ENCODE measurements at places on chromosomes 7 and 10.
A peak's percentile ranks its signal among the peaks of the same experiment; 100 is the strongest.

DNA sequence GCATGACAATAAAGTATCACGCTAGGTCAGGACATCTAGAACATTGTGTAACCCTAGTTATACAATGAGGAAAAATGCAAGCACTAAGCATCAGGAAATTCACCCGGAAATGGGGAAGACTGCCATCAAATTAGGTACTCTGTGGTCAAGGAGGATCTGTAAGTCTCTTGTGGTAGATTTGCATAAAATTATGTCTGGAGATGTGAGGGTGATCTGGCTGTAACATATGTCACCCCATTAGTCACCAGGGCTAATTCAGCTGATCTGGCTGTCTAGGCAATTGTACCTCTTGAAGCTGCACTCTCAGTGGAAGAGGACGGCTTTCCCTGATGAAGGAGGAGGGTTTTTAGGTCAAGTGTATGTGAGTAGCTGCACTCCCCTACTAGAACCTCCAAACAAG is 14.8 kb downstream of the AKR1D1 start:
- DNase-seq, result no peak

GRCh38 chr10:80506189-80506575 is 31.5 kb upstream of the SH2D4B start:
- DNase-seq, result no peak

- DNase-seq, result no peak
Measured at GRCh38 chr10:1596482-1597099, 140.7 kb downstream of the ADARB2 start.

DNA sequence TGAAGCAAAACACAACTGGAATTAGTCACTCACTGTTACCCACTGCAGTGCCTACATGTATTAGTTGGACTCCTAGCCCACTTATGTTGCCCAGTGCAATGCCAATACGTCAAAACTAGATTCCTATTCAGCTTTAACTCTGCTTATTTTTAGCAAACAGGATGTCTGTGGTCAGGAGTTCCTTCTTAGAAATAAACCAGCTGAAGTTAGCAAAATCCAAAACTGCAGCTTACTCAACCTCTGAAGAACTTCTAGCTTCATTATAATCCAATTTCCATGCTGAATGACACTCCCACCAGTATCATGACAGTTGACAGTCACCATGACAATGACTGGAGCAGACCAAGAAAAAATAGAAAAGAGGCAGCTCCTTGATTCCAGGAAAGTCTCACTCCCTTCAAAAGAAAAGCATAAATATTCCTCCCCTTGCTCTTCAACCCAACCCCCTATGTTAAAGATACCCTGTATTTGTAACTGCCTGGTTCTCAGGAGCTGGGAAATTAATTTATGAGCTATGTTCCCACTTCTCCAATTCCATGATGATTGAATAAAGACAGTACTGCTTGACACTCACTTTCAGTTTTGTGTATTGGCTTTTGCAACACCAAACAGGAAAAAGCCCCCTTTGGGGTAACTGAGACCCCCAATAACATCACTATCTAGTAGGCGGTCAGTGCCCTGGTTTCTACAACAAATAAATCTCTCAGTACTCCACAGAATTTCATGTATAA is 327.4 kb downstream of the SORCS1 start:
- peak; percentile 36 for DNase-seq

- no peak for DNase-seq
Measured at GRCh38 chr7:72249106-72249505, 163.0 kb downstream of the CALN1 start.

DNA sequence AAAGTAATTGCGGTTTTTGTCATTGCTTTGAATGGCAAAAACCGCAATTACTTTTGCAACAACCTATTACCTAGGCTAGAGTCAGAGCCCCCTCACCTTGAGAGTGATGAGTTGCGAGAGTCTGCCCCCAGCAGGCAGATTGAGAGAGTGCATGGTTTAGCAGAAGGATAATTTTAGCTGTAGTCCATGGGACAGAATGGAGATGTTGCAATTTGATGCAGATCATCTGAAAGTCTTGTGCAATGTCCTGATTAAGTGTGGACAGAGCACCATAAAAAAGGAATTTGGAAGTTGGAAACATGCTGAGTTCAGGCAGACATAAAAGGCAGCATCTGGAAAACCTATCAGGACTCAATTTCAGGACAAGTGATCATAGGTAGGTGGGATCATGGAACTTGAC is 48.7 kb downstream of the GPR141 start:
- DNase-seq, result peak; percentile 47

DNA sequence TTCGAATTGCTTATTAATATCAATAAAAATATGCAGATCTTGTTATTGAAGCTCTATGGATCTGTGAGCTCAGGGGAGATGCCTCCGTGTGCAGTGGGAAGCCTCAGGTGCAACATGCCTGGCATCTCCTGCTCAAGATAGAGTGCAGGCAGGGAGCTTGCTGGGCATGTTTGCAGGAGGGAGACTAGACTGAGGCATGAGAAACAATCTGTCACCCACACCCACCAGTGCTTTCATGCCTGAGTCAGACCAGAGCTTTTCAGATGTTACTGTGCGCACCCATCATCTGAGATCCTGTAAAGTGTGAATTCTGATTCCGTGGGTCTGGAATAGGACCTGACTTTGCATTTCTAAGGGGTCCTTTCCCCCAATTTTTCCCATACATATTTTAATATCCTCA is 62.0 kb downstream of the ZNF33B start:
- DNase-seq, result no peak

DNA sequence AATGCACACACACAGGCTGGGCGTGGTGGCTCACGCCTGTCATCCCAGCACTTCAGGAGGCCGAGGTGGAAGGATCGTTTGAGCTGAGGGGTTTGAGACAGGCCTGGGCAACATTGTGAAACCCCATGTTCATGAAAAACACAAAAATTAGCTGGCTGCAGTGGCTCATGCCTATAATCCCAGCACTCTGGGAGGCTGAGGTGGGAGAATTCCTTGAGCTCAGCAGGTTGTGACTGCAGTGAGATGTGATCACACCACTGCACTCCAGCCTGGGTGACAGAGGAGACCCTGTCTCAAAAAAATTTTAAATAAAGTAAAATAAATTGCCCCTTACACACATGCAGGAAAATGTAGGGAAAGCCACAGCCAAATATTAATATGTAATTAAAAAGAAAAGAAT is 44.1 kb downstream of the RNF32 start:
- DNase-seq, result no peak

DNA sequence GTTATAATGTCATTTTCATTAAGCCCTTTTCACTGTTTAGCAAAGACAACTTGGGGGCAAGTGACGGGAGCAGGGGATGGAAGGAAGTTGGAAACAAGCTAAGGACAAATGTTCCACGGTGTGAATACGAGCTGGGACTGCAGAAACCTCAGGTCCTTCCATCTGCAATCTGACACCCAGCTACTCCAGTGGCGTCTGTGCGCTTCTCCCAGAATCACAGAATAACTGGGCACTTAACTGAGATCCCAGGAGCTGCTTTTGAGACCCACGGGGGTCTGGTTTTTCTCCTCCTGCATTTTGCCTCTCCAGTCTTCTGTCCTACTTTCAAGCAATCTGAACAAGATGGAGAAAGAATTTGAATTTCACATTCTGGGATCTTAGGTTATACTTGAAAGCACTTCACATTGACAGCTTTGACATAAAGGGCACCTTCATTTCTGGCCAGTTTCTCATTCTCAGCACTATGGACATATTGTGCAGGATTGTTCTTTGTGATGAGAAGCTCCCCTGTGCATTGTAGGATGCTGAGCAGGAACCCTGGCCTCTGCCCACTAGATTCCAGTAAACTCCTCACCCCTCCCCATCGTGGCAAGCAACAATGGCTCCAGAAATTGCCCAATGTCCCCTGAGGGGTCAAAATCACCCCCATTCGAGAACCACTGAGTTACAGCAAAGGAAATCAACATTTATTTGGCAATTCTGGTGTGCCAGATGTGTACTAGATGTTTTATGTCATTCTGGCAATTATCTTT is 194.1 kb downstream of the CACNB2 start:
- no peak for DNase-seq

GRCh38 chr10:96357038-96357620 is 1.7 kb downstream of the OPALIN start:
- no peak for DNase-seq

DNA sequence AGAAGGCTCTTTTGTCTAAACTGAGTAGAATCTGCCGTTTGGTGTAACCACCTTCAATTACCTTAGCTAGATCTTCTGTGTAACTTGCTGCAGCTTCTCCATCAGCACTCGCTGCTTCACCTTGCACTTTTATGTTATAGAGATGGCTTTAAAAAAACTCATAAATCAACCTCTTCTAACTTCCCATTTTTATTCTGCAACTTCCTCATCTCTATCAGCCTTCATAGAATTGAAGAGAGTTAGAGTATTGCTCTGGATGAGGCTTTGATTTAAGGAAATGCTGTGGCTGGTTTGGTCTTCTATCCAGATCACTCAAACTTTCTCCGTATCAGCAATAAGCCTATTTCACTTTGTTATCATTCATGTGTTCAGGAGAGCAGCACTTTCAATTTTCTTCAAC is 1131.9 kb upstream of the CELF2 start:
- DNase-seq, result no peak

GRCh38 chr7:116465125-116465524 is 34.4 kb upstream of the CAV2 start:
- no peak for DNase-seq

DNA sequence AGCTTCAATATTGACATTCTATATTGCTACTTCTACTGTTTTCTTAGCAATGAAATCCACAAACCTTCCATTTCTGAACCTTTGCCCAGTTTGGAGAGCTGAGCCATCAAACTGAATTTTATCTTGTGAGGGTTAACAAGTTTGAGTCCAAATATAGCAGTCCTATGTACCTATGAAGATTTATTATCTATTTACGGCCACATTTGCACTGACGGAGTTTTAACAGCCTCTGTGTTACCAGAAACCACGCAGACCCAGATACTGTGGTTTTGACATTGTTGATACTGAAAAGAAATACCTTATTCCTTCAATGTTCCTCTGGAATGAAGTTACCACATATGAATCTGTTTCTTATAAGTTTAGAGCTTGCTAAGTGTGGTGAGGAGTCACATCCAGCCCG is 172.6 kb downstream of the FGFR2 start:
- DNase-seq, result no peak

DNA sequence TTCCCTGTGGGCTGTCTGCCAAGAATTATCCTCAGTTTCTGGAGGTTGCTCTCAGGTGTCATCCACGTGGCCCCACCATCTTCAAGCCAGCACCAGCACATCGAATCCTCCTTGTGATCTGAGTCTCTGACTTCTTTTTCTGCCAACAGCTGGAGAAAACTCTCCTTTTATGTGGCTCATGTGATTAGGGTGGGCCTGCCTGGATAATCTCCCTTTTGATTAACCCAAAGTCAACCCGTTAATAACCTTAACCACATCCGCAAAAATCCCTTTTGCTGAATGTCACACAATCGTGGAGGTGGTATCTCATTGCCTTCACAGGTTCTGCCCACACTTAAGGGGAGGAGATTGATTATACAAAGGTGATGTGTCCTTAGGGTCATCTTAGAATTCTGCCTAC is 73.8 kb downstream of the LRGUK start:
- no peak for DNase-seq

DNA sequence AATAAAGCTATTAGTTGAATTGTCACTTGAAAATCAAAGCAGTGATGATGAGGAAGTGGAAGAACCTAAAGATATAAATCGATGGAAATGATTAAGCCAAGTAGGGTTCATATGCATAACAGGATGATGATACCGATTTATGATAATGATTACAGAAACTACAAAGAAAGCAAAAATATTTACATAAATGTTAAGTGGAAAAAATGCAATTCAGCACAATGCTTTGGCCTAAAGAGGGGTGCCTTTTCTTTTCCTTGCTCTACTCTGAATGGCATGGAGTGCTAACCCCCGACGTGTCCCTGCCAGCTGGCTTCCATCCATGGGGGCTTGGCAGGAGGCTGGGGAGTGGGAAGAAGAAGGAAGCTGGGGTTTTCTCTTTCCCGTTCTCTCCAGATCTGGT is 240.3 kb downstream of the GATA3 start:
- DNase-seq, result no peak

DNA sequence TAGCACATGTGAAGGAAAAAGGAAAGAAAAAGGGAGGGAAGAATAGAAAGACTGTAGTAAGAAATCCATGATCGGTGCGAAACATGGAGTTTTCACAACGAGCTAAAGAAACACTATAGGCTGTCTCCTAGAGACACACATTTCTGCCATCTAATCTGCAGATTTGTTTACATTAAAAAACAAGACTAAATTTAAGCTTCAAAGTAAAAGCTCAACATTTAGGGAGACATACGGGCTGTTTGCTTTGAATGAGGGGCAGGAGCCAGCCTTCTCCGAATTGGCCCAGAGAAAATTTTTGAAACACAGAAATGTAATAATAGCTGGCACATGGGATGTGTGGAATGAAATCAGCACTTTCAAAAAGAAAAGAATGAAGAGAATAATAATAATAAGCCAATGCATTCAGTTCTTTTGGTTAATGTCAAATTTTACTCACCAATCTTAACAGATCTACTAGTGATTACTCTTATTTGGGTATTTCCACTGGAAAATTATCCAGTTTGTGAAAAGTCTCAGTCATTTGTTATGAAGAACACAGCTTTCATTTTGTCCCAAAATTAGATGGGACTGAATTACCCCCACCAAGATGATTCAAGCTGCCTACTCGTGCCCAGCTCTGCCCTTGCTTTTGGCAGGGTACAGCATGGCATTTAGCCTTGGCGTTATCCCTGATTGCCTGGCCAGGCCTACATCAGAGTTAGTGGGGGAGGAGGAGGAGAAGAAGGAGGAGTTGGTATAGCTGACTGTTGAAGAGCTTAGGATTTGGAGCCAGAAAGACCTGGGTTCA is 47.1 kb downstream of the MTURN start:
- no peak for DNase-seq

DNA sequence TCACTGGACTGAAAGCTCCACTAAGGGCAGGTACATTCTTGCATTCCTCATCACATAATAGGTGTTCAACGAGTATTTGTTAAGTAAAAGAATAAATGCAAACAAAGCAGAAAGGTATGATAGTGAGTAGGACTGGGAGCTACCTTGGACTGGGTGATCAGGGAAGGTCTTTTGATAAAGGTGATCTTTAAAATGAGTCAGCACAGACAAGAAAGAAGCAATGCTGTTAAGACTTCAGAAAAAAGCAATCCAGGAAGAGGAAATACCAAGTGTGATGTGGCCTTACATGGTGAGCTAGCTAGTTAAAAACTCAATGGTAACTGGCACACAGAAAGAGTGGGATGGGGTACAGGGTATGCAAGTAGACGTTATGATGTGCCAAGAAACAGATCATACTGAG is 40.1 kb downstream of the TSPAN12 start:
- no peak for DNase-seq
